ENCODE measurements at places on chromosomes 6 and 20. TPM values are rescaled to one million over a fixed set of nuclear protein-coding genes. Genes with fewer than 3 reads are reported as not detected.

DNA sequence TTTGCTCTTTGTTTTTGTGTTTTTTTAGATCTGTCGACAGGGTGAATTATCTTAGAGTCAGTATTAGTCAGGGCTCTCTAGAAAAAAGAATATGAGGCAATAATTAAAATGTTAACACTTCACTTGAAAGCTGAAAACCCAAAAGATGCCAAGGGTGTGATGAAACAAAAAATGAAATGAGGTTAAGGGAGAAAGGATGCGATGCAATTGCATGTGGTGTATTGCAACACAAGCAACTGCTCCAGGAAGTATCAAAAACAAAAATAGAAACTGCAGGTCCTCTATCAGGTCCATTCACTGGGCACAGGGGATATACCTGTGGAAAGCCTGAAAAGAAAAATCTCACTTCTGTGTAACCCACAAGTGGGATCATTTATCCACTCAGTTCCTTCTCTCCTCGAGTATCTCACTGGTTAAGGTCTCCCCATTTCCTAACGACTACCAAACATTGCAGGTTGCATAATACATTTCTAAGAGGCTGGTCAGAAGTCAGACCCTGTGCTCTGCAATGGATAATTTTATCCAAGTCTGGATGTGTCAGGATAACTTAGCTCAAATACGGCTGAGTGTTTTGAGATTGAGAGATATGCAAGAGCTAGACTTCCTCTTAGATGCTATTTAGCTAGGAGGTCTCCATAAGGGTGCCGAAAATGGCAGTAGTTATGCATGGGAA is 257.7 kb upstream of the GJE1 start:
- DNase-seq = no peak

The TBXT gene
- not detected for total RNA-seq

- no peak for DNase-seq
Measured at GRCh38 chr6:28817808-28818145, 106.0 kb downstream of the TRIM27 start.

The LPA gene
- total RNA-seq = not detected

GRCh38 chr20:62655282-62656196 is 13.2 kb downstream of the SLCO4A1 start:
- no peak for DNase-seq

The BANF2 gene
- not detected for total RNA-seq

DNA sequence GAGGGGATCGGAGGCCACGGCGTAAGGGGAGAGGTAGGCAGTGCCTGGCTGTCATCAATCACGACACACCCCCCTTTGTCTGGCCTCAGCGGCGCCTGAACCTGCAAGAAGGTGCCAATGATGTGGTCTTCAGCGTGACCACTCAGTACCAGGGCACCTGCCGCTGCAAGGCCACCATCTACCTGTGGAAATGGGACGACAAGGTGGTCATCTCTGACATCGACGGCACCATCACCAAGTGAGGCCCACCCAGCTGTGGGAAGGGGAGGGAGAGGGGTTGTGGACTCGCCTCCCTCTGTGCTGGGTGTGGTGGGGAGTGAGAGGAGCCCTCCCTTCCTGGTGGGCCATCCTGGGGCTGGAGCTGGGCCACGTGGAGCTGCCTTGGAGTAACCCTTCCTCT is 9.7 kb downstream of the EMILIN3 start:
- no peak for DNase-seq
